ENCODE measurements at places on chromosomes 6 and 20.

DNA sequence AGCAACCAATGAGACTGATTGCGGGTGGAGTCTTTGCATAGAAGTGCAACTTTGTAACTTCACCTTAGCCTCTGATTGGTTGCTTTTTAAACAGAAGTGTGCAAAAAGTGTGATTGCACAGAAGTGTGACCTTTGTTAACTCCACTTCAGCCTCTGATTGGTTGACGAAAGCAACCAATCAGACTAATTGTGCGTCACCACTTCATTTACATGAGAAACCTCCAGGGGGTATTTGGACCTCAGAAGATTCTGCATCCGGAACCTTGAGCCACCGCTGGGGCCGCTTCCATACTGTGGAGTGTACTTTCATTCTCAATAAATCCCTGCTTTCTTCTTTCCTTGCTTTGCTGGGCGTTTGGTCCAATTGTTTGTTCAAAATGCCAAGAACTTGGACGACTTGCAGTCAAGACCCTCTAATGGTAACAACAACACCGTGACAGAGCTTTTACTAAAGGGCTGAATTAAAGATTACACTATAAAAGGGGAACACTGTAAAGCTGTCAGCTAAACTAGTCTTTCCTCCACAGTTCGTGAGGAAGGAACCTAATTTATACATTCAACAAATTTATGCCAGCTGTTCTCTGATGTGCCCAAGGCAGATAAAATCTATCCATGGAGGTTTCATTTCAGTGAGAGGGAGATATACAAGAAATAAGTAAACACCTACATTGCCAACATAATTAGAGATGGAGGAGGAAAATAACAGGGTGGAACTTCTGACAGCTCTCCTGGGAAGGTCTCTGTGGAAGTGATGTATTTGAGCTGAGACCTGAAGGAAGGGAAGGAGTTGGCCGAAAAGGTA is 1.4 kb upstream of the HECA start:
- DNase-seq: no peak

GRCh38 chr6:78910591-78911171 is 43.3 kb downstream of the IRAK1BP1 start:
- DNase-seq: no peak

- no peak for DNase-seq
Measured at GRCh38 chr6:131041814-131042213, 21.2 kb downstream of the EPB41L2 start.

DNA sequence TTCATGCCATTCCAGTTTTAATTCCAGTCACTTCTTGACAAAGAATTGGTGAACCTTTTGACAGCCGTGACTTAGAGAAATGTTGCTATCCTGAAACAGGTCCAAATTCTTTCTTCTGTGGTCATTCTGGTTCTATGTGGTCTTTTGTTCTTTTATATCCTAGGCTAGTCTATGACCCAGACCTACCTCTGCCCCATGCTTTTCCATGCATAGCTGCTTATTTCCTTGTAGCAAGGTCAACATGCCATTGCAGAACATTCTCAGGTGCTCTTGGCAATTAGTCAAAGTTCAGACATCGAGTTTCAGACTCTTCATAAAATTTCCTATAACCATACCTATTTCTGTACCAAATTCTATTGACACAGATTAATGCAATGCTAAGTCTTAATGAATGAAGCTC is 202.6 kb downstream of the PLCB1 start:
- DNase-seq: no peak

- DNase-seq: no peak
Measured at GRCh38 chr6:143598466-143599080, 79.2 kb upstream of the PHACTR2 start.

GRCh38 chr6:170151804-170152123 is 139.1 kb downstream of the DLL1 start:
- no peak for DNase-seq

DNA sequence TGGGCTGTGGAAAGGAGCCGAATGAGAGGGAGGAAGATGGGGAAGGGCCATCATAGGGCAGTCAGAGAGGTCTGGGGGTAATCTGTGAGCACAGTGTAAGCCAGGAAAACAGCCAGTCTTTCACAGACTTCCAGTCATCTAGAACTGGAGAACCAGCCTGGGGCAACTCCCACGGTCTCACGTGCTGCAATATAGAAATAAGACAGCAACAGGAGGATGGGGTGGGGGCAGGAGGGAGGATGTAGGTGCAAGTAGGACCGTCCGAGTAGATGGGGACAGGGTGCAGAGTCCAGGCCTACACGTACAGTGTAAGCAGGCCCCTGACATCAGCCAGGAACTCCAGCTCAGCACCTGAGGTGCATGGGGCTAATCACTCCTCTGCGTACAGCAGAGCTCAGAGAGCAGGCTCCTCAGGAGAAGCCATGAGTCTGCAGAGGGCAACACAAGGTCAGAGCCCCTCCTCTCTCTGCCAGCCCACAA is 58.2 kb upstream of the TNFAIP3 start:
- DNase-seq: no peak

- no peak for DNase-seq
Measured at GRCh38 chr6:153130515-153131036, 506 bp downstream of the RGS17 start.

- no peak for DNase-seq
Measured at GRCh38 chr20:32538526-32538939, 46.6 kb downstream of the NOL4L start.

- no peak for DNase-seq
Measured at GRCh38 chr20:22722811-22723210, 138.4 kb upstream of the FOXA2 start.

- no peak for DNase-seq
Measured at GRCh38 chr20:13397300-13397724, 176.2 kb downstream of the ISM1 start.

- no peak for DNase-seq
Measured at GRCh38 chr20:11891077-11891775, 26.5 kb upstream of the BTBD3 start.

DNA sequence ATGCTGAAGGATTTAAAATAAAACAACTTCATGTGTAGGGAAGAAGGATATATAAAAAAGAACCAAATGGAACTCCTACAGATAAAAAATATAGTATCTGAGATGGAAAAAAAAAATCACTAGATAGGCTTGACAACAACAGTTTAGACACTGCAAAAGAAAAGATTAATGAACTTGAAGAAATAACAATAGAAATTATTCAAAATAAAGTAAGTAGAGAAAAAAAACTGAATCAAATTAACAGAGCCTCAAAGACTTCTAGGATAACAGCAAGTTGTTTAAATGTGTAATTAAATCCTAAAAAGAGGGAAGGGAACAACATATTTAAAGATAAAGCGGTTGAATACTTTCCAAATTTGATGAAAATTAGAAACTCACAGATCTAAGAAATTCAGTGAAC is 316.3 kb upstream of the ECI2 start:
- DNase-seq: no peak

GRCh38 chr6:12353731-12354130 is 63.6 kb downstream of the EDN1 start:
- DNase-seq: no peak

DNA sequence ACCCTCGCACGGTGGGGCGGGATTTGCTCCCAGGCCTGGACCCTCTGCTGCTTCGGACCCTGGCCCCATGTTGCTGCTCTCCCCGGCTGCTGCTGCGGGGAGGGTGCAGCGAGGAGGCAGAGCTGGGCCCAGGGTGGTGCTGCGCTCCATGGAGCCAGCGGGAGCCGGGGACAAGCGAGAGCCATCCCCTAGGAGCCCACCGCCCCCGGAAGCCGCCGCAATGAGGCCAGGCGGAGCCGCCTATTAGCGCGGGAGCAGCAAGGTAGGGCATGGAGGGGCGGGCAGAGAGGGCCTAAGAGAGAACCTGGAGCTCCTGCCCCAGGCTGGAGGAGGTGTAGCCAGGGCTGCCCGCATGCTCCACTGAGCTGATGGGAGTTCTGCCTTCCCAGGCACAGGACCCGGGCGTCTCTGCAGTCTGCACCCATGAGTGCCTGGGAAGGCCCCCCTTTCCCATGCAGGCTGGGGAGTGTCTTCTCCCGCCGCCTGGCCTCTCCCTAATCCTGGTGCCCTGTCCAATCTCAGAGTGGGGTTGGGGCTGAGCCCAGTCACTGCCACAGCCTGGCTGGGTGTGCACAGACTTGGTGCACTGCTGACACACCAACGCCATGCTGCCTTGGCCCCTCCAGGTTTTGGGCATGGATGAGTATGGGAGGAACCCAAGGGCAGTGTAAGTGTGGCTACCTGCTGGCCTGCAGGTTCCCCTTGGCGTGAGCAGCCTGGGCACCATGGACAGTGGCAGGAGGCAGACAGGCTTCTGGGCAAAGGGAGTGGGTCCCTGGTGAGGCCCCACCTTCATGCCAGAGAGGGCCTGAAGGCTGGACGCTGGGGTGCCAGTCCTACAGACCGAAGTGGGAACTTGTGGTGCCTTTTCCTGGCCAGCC is 360.6 kb upstream of the MAP3K7 start:
- DNase-seq: no peak

GRCh38 chr6:165662749-165663376 is at the start of gene PDE10A:
PDE10A (minus strand) TSS chr6:165663241; CDS start chr6:165662811, 430 bp downstream.
- no peak for DNase-seq

GRCh38 chr6:88865275-88865674 is 98.1 kb downstream of the RNGTT start:
- DNase-seq: no peak

DNA sequence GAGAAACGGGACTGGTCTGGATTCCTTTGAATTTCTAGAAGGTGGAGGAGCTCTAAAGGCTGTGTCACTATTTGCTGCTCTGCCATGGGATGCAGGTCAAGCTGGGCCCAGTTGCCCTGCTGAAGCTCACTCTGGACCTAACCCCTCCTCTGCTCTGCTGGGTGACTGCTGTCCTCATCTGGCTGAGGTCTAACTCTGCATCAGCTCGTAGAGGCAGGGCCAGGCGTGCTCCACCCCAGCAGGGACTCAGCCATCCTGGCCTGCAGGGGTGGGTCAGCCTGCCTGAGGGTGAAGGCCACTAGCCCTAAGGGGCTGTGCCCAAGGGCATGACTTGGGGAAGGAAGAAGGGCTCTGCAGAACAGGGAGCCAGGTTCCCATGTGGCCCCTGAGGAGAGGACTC is 852 bp downstream of the CST4 start:
- no peak for DNase-seq

DNA sequence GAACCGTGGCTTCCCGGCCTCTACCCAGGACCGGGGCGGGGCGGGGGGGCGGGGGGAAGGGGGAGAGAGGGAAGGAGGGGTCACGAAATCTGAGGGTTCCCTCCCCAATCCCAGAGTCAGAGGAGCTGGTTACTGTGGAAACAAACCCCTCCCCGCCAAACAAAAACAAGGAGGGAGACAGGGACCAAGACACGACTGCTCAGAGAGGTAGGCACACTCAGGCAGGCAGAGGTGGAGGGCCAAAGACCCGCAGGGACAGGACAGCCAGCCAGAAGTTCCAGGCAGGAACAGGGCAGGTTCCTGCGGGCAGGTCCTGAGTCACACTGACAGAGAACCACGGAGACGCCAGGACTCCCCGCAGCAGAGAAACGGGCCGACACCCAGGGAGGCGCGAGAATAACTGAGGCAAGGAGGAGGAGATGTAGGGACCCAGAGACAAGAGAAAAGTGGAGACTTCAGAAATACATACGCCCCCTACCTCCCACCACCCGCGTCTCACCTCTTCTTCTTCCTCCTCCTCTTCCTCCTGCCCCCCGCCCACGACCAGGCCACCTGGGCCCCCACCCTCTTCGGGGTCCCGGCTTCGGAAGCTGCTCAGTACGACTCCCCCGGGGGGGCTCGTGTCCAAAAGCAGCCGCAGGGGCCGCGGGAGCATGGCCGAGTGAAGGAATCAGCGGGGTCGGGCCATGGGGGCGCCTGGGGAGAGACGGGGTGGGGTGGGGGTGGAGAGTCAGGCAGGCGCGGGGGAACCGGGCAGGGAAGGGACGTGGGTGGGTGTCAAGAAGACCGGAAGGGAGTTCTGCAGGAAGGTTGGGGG is 578 bp downstream of the RGL2 start:
- peak; percentile 42 for DNase-seq

GRCh38 chr20:48492015-48492714 is 335.6 kb downstream of the PREX1 start:
- no peak for DNase-seq

DNA sequence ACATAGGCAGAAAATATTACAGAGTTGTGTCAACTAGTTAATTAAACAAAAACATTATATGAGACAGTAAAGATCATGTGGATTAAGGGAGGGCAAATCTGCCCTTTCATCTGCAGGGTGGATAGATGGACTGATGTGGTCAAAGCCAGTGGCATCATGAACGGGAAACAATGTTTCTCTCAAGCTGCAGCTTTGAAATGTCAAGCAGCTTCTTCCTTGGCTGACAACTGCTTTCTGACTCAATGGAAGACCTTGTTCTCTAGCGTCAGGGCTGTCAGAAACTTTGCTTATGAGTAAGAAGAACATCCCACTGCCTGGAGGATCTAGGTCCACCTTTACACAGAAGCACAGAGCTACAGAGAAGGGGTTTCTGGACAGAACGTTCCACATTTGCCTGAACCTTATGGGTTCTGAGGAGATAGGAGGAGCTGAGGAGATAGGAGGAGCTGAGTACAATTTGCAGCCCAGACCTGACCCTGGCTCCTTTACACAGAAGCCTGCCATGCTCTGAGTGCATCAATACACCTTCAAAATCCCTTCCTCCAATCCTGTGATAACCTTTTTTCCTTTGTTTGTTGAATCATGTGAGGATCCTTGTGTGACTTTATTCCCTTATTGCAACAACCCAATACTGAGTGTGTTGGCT is 6.1 kb downstream of the CST5 start:
- no peak for DNase-seq

DNA sequence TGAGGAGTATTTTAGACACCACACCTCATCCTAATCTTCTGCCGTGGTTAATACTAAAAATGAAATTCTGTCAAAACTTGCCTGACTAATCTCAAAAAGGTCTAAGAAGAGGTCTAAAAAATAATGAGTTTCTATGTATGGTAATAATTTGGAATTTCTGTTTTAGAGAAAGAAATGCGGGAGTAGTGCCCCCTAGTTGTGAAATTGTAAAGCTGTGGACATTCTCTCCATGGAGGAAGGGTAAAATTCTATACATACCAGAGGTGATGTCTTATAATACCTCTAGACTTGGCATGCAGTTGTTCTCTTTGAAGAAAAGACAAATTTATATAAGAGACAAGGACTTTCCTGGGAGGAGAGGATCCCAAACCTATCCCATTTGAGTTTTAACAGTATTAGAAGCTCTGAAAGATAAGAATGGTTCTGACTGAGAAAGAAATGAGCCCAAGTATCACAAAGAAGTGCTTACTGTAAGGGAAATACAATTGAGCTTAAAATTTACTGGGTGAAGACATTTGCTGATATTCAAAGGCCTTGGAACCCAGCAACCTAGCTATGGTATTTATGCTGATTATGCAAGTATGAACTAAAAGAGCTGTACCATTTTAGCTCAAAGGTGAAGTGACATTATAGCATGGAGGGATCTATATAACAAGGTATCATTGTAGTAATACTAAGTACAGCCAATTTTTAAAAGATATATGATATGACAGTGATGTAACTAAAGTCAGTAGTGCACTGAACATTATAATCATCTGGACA is 5.1 kb upstream of the EPHA7 start:
- no peak for DNase-seq

GRCh38 chr6:130520221-130520620 is 154.4 kb downstream of the TMEM200A start:
- DNase-seq: no peak

GRCh38 chr6:168438783-168439520 is 2.0 kb upstream of the SMOC2 start:
- no peak for DNase-seq

Measured in DMS153 (cell line).